Activated T-helper 1 cell treated with anti-CD3 and anti-CD28 coated beads, Interleukin-2, amount 50 U/mL, for 16 hours (primary cell): ENCODE measurements at places on chromosomes 2 and 18.

- DNase-seq = no peak
Observed at GRCh38 chr2:98946855-98947254, 10.8 kb upstream of the CRACDL start.

DNA sequence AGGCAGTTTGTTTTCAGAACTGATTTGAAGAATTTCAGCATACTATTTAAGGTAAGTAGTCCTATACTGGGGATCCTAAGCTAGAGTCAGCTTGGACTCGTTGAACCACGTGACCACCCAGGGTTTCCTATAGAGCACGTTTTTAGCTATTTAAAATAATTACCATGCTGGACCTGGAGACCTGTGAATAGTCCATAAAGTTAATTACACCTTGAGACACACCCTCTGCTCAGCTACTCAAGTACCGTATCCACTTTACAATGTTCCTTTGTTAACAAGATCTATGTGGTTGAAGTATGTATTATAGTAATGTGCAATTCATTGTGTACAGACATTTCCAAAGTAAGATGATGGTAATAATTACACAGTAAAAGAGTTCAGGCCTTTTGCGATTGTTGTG, 67.6 kb downstream of the CRIM1 start:
- DNase-seq = no peak

DNA sequence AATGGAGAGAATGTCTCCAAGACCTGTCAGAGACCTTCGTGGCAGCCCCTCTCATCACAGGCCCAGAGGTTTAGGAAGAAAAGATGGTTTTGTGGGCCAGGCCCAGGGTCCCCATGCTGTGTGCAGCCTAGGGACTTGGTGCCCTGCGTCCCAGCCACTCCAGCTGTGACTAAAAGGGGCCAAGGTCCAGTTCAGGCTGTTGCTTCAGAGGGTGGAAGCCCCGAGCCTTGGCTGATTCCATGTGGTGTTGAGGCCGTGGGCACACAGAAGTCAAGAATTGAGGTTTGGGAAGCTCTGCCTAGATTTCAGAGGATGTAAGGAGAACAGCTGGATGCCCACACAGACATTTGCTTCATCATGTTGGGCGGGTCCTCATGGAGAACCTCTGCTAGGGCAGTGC, 45.1 kb upstream of the ACTR2 start:
- DNase-seq = no peak

DNA sequence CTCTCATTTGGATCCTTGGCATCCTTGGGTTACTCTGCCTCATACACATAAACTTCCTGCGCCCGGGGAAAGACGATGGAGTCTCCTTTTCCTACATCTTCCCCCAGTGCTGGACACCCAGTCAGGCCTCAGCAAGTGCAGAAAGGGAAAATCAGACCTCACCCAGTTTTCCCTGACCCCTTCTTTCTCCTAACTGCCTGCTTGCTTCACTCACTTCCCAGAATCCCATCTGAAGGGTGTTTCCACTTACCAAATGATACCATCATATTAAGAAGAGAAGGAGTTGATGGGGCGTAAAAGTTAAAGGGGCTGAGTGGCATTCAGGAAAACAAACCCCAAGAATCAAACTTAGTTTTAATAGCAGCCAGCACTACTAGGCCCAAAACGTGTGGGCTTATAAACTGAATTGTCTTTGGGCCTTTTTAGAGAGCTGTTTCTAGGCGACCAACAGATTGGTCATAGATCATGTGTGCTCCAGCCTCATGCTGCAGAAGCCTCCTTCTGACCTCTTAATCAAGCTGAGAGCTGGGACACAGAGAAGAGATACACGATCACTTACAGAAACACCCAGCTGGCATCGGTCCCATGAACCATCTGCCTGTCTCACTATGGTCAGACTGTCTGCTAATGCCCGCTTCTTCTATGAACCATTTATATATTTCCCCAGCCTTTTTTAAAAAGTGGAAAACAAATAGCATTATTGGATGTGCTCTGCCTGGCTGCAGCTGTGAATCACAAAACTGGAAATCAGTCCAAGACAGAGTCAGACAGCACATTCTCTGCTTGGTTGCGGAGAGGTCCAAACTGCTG, 165.7 kb upstream of the SLC14A2 start:
- DNase-seq = no peak

DNA sequence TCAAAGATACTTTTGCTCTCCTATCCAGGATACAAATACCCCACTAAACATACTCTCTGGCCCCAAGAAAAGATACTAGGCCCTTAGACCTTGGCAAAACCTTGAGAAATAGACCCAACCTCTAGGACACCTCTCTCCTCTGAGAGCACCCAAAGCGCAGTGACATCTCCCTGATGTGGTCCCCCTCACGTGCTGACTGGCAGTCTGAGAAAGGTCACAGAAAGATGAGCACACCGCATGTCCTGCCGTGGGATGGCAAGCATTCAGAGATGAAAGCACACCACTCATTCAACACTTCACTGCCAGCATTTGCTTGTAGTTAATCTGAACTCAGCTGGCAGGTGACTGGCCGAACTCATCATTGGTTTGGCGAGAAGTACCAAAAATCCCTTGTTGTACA, 6.1 kb upstream of the TBC1D8 start:
- no peak for DNase-seq

GRCh38 chr2:167355821-167356220, 467.5 kb downstream of the XIRP2 start:
- no peak for DNase-seq

DNA sequence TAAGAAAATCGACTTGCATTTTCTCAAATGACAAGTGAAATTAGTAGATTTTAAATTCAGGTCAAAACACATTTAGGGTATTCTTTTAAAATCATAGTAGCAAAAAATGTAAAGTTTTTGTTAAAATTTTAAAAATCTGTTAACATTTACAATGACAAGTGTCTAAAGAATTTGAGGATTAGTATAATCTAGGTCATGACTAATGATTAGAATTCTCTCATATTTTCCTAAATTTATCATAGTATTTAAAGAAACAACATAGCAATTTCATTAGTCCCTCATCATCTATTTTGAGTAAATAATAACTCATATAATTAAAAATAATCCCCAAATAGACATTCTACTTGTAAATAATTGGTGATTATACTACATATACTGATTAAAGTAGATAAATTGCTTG, 23.6 kb downstream of the THUMPD2 start:
- no peak for DNase-seq

GRCh38 chr18:58491113-58491696, 137.7 kb downstream of the ALPK2 start:
- no peak for DNase-seq

GRCh38 chr2:146784602-146785001, 1060.2 kb upstream of the ACVR2A start:
- DNase-seq = no peak

DNA sequence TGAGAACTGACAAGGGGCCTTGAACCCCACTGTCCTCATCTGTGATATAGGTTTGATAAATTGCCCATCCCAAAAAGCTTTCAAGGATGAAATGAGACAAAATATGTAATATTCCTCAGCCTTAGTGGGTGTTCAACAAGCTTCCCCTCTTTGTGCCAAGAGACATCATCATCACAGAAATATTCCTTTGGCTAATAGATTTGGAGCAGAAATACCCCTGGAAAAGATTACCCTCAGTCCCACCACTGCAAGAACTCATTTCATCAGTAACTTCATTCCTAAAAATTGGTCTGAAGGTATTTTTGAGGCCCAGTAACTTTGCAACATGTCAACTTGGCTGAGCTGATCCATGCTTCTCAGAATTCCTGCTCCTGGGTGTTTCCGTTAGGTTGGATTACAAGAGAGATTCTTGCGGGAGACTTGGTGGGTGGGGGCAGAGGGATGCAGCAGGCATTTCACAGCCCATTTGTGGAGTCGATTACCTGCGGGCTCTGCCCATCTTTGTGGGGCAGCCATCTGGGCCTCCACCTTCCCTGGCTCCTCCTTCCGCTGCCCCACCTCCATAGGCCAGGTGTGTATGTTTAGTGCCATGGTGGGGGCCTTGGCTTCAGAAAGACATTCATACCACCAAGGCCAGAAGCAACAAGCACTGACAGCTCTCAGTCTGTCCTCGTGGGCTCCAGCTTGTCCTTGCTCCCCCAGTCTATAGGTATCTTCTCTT, 263.9 kb downstream of the GLI2 start:
- no peak for DNase-seq

GRCh38 chr18:11726556-11726955, 37.5 kb downstream of the GNAL start:
- DNase-seq = no peak

DNA sequence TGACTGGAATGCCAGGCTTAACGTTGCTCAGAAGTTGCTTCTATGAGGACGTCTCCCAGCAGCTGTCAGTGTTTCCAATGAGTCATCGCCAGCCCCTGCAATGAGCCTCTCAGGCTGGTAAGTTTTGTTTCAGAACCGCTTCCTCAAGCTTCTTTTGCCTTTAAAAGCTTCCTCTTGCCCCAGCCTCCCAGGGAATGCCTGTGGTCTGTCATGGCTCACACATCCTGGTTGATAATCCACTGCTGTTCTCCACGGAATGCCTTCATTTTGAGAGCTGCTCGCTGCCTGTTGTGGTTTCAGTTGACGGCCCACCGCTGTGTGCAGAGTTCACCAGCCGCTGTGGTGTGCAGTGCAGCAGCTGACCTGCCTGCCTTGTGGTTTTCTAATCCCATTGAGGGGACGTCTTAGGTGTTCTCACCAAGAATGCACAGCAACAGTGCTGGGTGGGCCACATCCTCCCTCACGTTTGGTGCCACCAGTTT, 96.4 kb downstream of the RTP5 start:
- no peak for DNase-seq

DNA sequence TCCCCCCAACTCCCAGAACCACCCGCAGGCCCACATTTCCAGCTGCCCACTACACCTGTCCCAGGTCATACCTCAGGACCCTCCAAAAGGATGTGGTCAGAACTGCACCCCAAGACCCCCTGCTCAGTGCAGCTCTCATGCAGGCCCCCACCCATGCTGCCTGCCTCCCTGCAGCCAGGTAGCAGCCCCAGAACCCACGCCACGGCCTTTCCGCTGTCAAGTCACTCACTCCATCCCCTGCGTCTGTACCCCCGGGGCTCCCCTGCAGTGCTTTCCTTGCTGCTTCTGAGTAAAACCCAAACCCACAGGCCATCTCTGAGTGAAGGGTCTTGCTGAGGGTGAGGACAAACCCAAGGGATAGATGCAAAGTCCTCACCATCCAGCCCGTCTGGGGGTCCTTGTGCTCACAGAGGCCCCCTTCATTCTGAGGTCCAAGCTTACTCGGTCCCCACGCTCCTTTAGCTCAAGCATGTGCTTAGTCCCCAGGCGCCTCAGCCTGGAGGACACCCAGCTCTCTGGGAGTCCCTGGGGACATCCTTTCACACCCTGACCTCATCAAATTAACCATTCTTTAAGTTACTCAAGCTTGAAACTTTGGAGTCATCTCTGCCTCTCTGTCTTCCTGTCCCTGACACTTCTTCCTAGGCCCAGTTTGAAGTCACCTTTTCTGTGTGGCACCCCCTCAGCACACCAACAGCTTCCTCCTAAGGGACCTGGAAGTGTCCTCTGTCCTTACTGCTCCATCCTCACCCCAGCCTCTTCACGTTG, 130.1 kb downstream of the SMAD7 start:
- DNase-seq = no peak

DNA sequence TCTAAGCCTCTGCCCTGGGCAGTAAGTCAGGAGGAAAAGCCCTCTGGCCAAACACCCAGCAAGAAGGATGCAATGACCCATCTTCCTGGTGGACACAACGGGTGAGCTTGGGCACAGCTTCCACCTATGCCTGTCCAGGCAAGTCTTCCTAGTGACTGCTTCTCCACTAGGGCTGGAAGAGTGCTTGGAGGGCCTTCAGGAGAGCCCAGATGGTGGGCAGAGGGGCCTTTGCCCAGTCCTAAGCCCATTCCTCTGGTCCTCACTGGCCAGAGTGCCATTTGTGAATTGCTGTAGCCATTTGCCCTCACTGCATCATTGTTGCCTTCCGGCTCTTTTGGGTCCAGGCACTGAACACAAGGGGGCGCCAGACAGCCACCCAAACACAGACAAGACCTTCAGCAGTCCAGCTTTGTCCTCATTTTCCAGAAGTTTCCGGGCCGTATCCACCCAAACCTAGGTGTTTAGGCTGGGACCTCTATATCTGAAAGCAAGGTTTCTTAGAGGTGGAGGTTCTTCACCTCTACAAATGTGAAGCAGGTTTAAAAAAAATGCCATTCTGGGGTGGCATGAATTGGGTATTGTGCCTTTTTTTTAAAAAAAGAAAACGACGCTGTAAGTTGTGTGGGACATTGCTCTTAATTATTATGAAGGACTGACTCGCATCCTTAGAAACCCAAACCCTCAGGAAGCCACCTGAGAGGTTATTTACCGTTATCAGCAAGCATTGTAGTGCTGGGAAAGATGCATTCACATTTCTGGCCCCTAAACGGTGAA, 29.5 kb downstream of the PAX8 start:
- DNase-seq = peak; percentile 61

DNA sequence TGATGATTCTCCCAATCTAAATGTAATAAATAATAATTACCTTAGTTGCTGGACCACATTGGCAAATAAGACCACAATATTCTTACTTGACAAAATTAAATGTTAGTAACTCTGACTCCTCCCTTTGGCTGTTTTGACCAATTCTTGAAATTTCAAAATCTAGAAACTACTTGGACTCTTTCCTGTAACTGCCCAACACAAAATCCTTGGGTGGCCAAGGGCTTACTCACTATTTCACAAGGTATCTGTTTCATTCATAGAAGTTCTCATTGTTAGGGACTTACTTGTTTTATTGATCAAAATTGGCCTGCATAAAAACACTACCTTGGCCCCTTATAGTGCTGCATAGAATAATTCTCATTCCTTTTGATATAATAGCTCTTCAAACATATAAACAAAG, 19.4 kb downstream of the CDH20 start:
- no peak for DNase-seq

DNA sequence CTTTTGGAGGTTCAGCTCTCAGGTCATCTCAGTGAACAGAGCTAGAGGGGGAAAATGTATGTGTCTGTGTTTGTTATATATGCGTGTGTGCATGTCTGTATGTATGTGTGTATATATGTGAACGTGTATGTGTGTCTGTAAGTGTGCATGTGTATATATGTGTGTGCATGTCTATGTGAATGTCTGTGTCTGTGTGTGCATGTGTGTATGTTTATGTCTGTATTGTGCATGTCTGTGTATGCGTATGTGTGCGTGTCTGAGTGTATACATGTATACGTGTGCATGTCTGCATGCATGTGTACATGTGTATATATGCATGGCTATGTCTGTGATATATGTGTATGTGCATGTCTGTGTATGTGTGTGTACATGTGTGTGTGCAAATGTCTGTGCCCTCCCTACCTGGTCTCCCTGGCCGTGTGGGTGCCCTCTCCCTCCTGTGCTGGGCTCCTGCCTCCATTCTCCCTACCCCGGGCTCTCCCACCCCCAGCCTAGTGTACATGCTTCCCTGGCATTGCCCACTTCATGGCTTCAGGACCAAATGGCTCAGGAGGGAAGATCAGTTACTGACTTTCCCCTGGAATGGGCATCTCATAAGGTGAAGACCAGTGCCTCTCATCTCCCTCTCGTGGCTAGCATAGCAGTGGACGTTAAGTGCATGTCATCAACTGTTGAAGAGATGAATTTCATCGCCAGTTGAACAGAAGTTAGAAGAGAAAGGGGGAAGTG, 49.9 kb downstream of the TRAF3IP1 start:
- no peak for DNase-seq
